ENCODE measurements at places on chromosomes 2 and 18.

DNA sequence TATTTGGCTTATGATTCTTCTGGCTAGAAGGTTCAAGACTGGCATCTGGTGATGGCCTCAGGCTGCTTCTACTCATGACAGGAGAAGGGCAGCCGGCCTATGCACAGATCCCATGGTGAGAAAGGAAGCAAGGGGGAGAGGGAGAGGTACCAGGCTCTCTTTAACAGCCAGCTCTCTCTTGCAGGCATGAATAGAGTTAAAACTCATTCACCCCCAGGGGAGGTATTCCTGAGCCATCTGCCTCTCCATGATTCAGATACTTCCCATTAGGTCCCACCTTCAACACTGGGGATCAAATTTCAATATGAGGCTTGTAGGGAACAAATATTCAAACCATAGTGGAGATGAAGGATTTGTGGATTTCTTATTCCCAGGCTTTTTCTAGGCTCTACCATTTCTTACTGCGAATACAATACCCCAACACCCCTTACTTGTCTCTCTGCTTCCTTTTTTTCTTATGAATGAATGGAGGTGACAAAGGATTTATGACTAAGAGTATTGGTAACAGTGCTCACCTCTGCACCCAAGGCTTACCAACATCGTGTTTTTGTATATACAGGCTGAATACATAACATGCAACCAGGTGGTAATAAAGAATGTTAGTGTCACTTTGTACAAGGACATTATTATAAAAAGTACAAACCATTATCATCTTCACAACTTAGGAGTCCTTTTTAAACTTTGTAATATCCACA, 454.6 kb upstream of the TRIB2 start:
- no peak for DNase-seq

DNA sequence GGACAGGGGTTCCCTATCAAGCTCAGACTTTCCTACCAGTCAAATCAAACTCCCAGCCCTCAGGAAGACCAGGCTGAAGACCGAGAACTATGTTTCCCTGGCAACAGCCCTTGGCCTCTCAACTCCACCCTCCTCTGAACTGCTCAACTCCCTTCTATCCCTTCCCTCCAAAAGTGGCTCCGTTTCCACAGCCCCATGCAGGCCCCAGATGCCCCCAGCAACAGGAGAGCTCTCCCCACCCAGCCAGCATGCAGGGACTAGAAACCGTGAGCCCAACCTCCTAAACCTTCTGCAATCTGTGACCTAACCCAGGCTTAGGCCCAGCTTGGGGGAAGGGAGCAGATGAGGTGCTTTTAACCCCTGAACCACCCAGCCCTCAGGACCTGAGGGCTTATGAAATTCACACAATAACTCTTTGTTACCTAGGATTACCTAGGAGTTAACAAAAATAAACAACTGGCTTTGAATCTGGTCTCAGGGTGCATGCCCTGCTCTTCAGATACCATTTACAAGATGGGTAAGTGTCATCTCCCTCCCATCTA, 87.2 kb downstream of the BCL11A start:
- DNase-seq, result no peak

GRCh38 chr18:40532046-40532445, 1423.0 kb upstream of the PIK3C3 start:
- no peak for DNase-seq

GRCh38 chr2:85326406-85327159, 1.2 kb downstream of the TGOLN2 start:
- DNase-seq, result peak; percentile 31

DNA sequence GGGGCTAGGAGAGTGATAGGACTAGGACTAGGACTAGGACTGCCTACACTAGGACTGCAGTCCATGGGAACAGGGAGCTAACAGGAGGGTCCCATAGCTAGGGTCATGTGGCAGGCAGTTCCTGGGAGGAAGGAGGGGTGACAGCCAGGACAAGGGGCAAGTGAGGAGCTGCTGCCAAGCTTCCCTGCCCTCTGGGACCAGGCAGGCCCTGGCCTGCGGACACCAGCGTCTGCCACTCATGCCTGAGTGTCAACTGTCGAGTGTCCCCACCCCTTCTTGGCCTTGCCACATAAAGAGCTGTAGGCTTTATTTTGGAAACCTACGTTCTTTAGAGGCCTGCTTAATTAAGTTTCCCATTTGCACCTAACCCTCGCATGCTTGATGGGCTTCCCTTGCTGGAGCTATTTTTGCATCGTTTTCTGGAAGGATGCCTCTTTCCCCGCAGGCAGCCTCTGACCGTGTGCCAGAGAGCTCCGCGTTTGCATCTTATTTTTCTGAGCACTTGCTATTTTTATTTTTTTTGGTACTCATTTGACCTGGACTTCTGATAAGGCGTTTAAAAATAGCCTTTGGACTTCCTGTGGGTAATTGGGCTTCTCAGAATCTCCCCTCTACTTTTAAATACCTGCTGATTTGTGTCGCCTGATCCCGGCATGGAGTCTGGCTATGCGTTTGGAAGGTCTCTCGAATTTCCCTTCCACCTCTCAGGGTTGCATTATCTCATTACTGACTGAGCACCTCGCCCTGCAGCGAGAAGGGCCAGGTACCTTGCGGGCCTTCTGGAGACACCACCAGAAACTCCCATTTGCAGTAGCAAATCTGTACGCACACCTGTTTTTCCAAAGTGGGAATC, 66.4 kb downstream of the SH3RF3 start:
- DNase-seq, result no peak

DNA sequence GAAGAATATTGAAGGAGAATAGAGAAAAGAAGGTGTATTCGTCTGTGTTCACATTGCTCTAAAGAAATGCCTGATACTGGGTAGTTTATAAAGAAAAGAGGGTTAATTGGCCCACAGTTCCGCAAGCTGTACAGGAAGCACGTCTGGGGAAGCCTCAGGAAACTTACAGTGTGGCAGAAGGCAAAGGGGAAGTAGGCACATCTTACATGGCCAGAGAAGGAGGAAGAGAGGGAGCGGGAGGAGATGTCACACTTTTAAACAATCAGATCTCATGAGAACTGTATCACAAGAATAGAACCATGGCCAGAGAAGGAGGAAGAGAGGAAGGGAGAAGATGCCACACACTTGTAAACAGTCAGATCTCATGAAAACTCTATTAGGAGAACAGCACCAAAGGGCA, 159.6 kb upstream of the TPO start:
- DNase-seq, result no peak

GRCh38 chr2:205496772-205497171, 185.5 kb upstream of the NRP2 start:
- DNase-seq, result no peak

DNA sequence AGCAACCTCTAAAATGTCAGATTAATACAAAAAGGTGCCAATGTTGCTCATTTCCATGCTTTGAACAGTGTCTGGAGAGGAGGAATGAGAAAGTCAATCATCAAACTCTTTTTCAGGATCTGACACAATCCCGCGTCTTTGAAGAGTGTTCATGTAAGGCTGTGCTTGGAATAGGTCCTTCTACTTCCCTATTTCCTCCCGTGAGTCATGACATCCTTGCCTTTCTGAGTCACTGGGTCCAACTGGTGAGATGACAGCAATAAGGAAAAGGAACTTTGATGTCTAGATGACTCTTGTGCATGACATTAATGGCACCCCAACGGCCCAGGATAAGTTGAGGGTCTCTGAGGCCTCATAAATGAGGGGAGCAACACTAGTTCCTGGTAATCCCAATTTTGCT, 109.0 kb upstream of the CELF4 start:
- DNase-seq, result no peak

DNA sequence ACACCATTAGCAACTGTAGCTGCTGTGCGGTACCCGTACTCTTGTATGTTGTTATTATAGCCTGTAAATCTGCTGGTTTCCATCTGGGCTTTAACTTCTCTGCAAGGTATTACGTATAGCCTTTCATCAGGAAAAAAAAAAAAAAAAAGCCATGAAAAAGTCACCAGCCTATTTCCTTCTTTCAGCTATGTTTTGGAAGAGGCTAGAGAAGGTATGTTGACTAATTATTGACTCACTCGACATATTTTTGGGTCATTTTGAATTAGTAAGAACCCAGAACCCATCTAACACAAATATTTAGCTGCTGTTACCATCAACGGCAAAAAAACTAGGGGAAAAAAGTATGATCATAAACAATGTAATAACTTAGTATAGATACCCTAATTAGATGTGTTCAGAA, 1395.6 kb downstream of the SUCLG1 start:
- DNase-seq, result no peak

- DNase-seq, result no peak
Observed at GRCh38 chr2:170500770-170501169, 214.4 kb upstream of the SP5 start.

- no peak for DNase-seq
Observed at GRCh38 chr2:129092956-129093355, 774.3 kb upstream of the HS6ST1 start.

GRCh38 chr2:99926986-99927385, 215.4 kb downstream of the AFF3 start:
- DNase-seq, result no peak

- DNase-seq, result no peak
Observed at GRCh38 chr18:79940814-79941472, 10.5 kb downstream of the SLC66A2 start.

DNA sequence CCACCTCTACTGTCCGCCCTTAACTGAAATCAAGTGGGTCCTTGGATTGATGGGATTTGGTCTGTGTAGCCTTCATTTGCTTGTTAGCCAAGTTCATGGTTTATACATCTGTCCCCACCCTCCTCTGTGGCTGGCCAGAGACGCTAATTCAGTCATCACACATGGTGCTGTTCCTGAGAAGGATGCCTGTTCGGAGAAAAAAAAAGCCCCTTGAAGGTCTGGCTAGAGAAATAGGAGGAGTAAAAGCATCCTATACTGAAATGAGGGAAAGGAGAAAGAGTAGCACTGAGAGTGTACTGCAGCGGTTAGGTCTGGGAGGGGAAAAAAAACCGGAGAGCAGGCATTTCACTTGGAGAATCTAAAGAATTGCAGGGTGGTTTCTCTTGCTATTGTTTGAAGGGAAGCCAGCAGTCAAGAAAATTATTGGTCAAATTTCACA, 180.6 kb upstream of the EPAS1 start:
- no peak for DNase-seq

DNA sequence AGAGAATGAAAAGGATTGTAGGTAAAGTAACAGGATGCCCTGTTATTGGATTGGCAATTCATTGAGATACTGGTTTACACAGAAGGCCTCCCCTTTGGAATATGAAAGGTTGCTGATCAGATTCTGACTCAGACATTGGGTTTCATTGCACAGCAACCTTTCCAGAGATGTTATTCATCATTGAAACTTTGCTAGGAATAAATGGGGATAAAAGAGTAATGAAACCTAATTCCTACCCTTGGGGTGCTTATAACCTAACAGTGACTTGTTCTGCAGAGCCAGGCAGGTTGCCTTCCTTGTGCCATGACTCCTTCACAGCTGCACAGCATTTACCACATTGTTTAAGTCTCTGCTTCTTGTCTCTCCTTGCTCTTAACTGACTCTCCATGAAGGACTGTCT, 5.0 kb downstream of the NAB1 start:
- no peak for DNase-seq

DNA sequence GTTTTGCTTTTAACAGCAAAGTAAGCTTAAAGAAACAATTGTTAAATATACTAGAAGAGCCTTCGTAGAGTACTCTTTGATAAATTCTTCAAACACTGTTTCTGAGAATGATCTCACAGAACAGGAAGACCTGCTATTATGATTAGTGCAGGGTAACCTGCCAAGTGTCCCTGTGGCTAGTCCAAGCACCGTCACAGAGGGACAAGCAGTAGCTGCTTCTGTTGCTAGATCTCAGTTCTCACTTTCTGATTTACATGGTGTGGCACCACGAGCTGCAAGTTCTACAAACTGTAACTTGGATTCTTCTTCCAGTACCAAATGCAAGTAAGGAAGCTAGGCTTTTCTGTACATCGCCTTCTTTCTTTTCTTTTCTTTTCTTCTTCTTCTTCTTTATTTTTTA, 121.5 kb downstream of the PIEZO2 start:
- DNase-seq, result peak; percentile 39

GRCh38 chr2:191574232-191574631, 103.7 kb upstream of the NABP1 start:
- DNase-seq, result no peak

GRCh38 chr2:31962757-31963361, 47.9 kb downstream of the MEMO1 start:
- DNase-seq, result no peak

- no peak for DNase-seq
Observed at GRCh38 chr18:22408059-22408458, 9.7 kb downstream of the CTAGE1 start.

DNA sequence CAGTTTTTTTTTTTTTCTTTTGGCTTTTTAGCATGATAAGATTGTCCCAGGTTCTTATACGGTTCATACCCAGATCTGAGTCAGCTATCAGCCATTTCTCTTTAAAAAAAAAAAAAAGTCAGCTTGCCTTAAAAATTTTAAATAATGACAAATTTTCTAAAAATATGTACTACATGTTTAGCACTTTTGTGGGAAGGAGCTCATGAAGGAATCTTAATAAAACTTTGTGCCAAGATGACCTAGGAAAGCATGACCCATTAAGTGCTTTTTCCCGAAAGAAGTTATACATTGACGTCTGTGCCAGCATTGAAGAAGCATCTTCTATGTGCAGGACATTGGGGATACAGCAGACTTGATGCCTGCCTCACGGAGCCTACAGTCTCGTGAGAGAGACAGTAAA, 4.5 kb upstream of the RBMS1 start:
- DNase-seq, result no peak

- DNase-seq, result no peak
Observed at GRCh38 chr18:44325903-44326635, 354.6 kb upstream of the SETBP1 start.

GRCh38 chr18:46573156-46573555, 83.9 kb downstream of the LOXHD1 start:
- DNase-seq, result no peak

- no peak for DNase-seq
Observed at GRCh38 chr18:73646772-73647171, 500.9 kb downstream of the FBXO15 start.

DNA sequence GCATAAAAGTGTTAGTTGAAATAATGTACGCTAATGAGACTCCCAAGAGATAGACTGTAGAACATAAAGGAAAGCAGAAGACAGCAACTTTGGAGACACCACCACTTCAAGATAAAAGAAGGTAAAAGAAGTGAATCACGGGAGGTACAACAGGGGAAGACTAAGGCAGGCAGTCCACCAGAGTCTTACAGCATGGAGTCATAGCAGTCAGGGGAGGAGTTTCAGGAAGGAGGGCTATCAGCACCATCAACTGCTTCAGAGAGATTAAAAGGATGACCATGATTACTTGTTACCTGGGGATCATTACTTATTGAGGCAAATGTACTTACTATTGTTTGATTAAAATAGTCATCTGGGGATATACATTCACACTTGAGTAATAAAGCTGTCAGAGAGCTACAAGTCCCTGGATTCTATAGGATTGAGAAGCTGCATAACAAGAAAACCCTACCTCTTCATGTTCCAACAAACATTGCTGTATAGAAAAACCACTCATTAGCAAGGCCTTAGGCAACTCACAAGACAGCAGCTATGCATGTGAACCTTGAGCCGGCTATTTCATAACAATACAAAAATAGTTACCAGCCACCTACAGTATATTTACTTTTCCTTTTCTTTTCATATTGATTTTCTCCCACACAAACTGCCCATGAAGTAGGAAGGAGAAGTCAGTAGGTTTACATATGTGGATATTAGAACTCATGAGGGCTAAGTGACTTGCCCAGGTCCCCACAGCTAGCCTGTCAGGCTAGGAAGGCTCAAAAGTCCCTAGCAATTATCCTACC, 101.7 kb downstream of the PDE11A start:
- DNase-seq, result no peak

All from GM12891 (cell line).